Naive thymus-derived CD4-positive, alpha-beta T cell (primary cell): ENCODE measurements at places on chromosomes 2 and 18. TPM values are rescaled to one million over a fixed set of nuclear protein-coding genes. Genes with fewer than 3 reads are reported as not detected.
A peak's percentile ranks its signal among the peaks of the same experiment; 100 is the strongest.

The SGPP2 gene
- 0.37 TPM for total RNA-seq

DNA sequence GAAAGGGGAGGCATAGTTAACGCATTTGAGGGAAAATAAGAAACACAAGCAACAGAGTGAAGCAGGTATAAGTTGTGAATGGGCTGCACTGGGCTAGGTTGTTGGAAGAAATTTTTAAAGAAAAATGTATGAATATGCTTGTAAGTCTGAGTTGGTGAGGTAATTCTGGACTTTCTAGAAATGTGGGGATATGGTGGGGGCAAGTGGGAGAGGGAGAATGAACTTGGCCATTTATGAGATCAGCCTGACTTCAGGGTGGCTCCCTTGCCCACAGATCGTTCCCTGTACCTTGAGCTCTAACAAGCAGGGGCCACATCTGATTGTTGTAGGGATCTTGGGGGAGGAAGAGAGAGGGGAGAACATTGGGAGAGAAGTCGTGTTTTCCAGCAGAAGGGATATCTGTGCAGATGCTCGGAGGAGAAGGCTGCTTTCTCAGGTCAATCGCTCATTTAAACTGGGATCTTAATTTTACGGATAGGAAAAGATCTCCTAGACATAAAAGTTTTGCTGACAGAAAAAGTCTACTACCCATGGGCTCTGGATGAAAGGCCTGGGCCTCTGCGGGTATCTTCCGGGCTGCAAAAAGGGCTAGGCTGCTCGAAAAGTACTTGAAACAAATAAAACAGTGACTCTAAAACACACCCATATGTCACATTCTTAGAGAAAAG lies 42.5 kb upstream of the FZD5 start:
- DNase-seq, result no peak

DNA sequence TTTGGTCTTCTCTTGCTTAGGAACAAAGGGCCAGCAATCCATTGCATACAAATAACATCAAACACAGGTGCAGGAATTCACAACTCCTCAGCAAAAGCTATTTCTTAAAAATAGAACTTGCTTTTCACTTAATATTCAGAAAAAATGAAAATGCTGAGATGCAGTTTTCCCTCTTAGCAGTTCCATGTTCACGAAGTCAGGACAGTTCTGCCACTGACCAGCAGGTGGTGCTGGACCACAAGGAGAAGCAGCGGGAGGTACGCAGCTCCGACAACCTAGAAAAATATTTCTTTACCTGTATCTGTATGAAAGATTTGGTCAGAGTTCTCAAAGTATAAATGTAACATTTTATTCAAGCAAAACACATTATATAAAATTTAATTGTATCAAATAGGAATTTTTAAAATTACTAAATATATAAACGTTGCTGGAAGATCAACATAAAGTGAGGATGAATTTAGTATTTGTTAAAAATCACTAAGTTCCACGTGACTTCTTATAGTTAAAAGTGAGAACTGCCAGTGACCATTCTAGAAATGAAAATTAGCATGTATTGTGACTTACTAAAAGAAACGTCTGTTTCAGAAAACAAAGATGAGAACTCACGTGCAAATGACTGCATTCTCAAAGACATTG lies 48.8 kb downstream of the ADNP2 start:
- DNase-seq, result peak; percentile 67

DNA sequence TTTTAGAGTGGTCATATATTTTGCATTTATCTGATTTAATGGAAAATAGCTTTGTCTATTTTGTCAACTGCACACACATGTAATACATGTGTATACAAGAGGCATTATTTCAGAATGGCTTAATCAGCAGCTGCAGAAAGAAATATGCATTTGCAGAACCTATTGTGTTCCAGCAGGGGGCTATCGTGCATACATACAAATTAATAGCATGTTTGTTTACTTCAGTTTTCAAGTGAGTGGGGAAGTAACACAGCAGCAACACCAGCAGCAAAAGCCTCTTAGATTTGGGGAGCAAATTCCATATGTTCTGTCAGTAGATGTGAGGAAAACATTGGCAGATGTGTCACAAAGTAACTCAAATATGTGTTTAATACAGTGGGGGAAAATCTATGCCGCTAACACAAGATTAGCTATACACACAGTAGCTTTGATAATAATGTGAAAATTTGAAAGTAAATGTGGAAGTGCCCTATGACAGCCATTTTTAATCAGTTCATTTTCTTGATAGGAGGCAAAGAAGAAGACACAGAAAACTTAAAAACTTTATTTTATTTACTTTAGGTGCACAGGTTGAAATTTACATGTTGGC lies 218.1 kb downstream of the WDR7 start:
- no peak for DNase-seq

DNA sequence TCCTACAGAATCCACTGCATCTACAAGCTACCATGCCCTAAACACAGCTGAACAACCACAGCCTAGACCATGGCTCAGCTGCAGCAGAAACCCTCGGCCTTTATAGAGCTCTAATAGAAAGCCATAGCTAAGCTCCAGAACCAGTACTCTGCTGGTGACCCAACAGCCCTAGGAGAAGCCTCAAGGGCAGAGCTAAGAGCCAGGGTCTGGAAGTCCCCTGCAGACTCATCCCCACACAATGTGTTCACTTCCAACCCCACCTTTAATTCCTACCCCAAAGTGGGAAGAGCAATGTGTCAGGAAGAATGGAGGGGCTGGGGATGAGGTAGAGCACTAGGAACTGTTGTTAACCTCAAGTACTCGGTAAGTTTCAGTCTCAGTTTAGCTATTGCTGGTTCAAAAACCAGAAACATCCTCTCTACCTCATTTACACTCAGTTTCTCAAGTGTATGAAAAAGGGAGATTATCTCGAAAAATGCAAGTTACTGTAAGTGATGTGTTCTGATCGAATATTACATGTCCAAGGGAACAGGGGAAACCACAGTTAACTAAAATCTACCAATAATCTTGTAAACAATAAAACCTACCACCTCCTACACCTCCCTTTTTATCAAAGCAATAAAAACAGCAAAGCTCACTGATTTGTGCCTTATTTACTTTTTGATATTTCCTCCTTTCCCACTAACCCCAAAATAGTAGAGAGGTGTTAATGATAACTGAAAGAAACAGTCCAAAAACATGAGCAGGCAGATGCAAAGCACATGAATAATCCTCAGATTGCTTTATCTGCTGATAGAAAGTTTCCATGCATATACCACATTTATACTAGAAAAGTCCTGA lies 36.2 kb downstream of the THADA start:
- DNase-seq, result no peak

- DNase-seq, result no peak
Observed at GRCh38 chr2:239394346-239394945, 6.4 kb downstream of the HDAC4 start.

DNA sequence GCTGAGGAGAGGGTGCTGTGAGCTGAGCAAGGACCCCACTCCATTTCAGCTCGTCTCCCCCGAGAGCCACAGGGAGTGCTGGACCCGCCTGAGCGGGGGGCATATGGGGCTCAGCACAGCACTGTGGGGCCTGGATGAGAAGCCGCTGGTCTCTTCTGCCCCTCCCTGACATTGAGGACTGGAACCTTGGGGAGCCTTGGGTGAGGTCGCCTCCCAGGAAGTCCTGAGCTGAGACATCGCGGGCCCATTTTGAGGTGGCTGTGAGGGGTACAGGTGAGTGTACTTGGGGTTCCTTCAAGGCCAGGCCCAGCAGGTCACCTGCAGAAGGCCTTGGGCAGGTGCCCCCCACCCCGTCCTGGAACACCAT lies 3.1 kb upstream of the AQP12A start:
- DNase-seq, result no peak

DNA sequence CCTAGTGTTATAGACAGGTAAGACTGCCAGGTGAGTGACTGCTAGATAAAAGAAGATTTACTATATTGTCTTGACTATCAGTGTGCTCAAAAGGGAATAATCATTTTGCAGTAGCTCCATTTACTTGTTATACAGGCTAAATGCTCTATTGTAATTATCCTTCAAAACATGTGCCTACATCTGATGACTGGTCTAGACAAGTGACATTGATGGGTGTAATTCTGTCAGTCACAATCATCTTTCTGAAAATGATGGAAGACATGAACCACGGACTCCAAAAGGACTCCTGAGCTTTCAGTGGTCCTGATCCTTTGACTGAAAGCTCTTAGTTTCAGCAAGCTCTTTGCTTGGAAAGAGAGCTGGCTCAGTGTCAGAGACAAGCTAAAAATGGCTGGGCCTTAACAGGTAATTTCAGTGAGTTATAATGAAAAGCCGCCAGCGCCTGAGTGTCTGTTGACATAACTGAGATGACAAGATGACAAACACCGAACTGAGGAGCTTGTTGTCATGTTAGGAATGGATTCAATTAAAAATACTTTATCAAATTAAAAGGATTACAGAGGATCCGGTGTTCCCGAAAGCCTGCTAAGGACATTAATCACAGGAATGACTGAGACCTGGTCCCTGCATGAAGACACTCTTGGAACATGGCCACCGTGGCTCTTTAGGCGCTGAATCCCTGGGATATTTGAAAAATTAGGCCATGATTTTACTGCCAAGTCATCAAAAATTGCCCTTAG lies 141.7 kb downstream of the CMPK2 start:
- DNase-seq, result no peak

DNA sequence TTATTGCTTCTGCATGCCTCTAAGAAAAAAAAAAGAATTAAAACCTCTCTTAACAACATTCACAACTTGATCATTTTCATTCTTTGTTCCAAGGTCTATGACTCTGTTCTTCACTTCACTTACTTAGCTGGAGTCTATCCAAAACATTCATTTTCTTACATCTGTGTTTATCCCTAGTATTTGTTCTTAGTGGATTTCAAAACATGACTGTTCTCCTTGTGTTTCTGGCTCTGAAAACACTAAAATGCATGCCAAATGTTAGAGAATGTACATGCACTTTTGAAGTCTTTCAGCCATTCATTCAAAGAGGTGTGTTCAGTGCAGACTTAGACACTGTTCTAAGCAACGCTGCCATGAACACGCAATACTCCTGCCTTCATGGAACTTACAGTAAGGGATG lies 138.8 kb downstream of the CNTNAP5 start:
- no peak for DNase-seq

- DNase-seq, result no peak
Observed at GRCh38 chr2:58731488-58731869, 490.4 kb upstream of the FANCL start.

The KRTCAP3 gene
- total RNA-seq, result 9.9 TPM

GRCh38 chr18:63684718-63685117 lies 18.0 kb upstream of the SERPINB11 start:
- no peak for DNase-seq

DNA sequence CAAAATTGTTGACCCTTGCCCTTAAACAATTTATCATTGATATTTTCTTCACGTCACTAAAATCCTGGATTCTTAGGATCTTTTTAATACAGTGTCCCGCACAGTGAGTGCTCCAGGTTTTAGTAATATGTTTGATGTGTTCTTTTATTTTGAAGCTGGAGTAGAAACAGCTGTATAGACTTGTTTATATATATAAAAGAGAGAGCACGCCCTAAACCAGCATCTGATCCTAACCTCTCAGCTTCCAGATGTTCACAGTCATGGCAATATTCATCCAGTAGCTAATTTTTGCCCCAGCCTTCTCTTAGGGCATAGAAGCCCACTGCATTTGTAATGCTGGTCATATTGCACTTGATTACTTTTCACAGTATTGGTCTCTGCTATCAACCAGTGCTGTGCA lies 170.0 kb upstream of the EPAS1 start:
- DNase-seq, result no peak

The CRYGC gene
- total RNA-seq, result not detected in 2 replicates

DNA sequence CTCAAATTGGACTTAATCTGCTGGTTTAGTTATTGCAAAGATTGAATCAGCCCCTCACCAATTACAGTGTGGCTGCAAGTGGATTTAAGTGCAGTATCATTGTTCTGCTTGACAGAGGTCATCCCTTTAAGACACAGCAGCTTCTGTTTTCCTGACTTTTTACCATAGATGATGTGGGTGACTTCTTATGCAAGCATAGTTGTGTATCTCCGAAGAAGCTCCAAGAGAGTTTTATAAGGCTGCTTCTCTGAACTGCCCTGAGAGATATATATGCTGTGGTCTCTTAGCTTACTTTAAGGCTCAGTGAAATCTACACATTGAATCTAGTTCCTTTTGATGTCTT lies 3.5 kb downstream of the TRIB2 start:
- no peak for DNase-seq

GRCh38 chr2:84849271-84849952 lies 31.5 kb downstream of the TRABD2A start:
- no peak for DNase-seq

The UGT1A7 gene
- not detected for total RNA-seq

The DNAH7 gene
- not detected for total RNA-seq

GRCh38 chr18:53457068-53457467 lies 767.4 kb downstream of the MBD2 start:
- no peak for DNase-seq

The SLC14A1 gene
- 3.3 TPM for total RNA-seq

The IL1RN gene
- total RNA-seq, result 2.3 TPM

DNA sequence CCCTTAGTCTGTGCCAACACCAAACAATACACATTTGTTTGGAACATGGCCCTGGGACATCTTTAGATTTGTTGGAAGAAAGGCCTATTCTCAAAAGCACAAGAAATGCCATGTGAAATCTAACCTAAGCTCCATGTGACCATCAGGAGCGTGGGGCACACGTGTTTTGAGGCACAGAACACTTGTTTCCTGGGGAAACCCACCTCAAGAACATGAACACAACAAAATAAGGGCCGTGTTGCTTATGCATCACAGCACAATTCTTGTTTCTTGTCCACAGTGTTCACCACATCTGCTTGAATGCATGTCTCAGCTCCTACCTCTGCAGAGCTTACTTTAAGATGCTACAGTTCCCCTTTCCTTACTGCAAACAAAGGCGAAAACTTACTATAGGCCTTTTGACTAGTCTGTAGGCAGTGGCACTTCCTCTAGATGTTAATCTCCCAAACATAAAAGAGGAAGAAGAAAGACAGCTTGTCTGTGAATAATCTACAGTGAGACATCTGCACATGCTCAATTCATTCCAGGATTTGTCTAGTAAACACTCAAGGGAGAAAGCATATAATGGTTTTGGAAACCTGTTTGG lies 165.0 kb downstream of the ANKRD44 start:
- DNase-seq, result peak; percentile 62

DNA sequence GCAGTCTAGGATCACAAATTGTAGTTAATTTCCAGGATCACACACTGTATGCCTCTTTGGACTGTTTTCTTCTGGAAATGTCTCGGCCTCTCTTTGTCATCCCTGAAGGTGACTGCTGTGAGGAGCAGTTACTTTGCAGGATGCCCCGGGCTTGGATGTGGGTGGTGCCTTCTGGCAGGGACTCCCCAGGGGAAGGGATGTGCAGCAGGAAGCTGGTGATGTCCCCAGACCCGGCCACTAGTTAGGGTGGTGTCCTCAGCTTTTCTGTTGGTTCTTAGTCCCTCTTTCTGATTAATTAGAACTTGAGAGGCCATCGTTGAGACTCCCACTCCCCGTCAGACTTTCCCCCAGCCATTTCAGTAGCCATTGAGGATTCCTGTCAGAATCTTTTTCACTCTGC lies 286.6 kb upstream of the HDAC4 start:
- DNase-seq, result no peak
